Activated CD4-positive, alpha-beta memory T cell treated with anti-CD3 and anti-CD28 coated beads, Interleukin-2, amount 10 ng/mL, durations not matched to agents 7 days and 5 days (primary cell): ENCODE measurements at places on chromosomes 7 and 10. TPM values are rescaled to one million over a fixed set of nuclear protein-coding genes. Genes with fewer than 3 reads are reported as not detected.

Gene CNTNAP2
- not detected for total RNA-seq

Gene ACSM6
- total RNA-seq = not detected

Gene SPAM1
- not detected for total RNA-seq

Gene POP7
- 32.5 TPM for total RNA-seq

Gene UBE3C
- 55.0 TPM for total RNA-seq

Gene CFAP46
- not detected for total RNA-seq

Gene AVL9
- total RNA-seq = 40.8 TPM

Gene PKD2L1
- total RNA-seq = 0.18 TPM
